WERI-Rb-1 (cell line): ENCODE measurements at places on chromosomes 3 and 15.

- DNase-seq: peak; percentile 44
Measured at GRCh38 chr15:20340931-20341661, 200.5 kb downstream of the GOLGA6L6 start.

DNA sequence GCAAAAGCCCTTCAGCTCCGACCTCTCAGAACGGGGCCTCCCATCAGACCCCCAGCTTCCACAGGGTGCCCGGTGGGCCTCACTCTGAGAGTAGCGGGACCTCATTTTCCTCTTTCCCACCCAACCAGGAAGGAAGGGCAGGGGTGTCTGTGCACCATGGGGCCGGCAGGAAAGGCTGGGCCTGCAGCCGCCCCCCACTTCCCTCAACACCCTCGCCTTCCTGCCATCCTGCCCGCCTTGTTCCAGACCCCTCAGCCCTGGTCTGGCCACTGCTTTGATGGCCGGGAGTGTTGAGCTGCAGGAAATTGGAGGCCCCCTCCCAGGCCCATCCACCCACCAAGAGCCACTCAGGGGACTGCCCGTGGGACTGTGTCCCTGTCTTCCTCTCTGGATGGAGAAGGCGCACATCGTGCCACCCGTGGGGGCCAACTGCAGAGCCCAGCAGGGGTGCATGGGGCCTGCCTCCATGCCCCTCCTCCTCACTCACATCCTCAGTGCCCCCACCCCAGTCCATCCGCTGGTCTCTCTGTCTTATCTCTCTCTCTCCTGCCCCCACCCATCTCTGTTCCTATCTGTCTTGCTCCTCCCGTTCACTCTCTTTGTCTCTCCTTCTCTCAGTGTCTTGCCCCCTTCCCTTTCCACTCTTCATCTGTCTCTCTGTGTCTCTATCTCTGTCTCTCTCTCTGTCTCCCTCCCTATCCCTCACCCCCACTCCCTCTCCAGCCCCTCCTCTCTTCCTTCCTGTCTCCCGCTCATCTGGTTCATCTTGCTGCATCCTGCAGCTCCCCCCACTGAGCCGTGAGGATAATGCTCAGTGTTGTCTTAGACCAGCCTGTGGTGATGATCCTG, 1.8 kb upstream of the PLXND1 start:
- peak; percentile 85 for DNase-seq

GRCh38 chr3:38031022-38031994, 1.9 kb upstream of the PLCD1 start:
- no peak for DNase-seq

GRCh38 chr3:184836090-184836822, 24.3 kb downstream of the VPS8 start:
- no peak for DNase-seq

DNA sequence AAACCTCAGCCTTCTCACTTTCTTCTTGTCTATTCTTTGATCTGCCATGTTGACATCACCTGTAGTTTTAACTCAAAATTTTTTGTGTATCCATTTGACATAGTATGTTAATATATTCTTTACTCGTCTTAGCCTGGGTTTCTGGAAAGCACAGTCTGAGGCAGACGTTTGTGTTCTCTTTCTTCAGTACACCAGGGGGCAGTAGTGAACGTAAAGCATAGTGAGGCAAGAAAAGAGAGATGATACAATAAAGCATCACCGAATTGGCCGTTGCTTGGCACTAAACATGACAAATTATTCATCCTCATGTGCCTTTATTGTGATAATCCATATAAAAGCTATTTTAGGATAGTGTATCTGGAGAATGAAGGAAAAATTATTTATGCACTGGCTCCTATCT, 141.0 kb upstream of the MYRIP start:
- DNase-seq: no peak
